Memory B cell (primary cell): ENCODE measurements at places on chromosomes 1 and 21.

- no peak for DNase-seq
These were observed 24.1 kb upstream of the MPZL1 start for GRCh38 chr1:167697667-167698141.

- DNase-seq = no peak
These were observed 72.9 kb downstream of the UBE2T start for GRCh38 chr1:202268817-202269216.

- no peak for DNase-seq
These were observed 197.1 kb downstream of the KCNK2 start for GRCh38 chr1:215279682-215280081.

- DNase-seq = no peak
These were observed 657 bp upstream of the HNRNPU start for GRCh38 chr1:244865028-244865371.

DNA sequence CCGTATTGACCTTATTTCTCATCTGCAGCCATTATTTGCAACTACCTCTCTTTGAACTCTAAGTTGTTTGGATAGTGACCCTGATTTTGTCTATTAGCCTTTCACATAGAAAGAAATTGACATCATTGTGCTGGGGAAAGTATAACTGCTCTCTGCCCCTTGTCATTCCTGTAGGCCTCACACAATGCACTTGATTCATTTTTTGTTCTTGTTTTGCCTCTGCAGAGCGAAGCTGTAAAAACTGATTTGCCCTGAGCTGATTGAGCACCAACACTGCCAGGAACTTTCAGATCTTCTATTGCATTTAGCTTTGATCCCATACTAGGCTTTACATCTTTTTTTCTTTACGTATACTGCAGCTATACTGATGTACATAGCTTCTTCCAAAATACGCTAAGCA is 167.2 kb upstream of the PTBP2 start:
- no peak for DNase-seq

GRCh38 chr21:26177746-26178426 is 7.3 kb upstream of the APP start:
- DNase-seq = no peak

DNA sequence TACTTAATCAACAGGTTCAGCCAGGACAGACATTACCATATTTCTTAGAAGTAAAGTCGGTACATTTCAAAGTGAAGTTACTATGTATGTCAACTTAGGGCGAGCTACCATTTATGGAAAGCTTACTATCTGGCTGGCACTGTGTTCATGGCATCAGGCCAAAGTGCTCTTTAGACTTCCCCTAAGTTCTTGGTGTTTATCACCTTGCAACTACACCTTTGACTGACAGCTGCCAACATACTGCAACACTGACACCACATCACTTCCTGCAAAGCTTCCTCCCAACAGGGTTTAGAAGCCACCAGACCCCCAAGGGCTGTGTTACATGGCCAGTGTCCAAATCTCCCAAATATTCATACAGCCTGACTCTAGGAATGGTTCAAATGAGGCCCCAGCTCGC is 61.0 kb downstream of the TIAM1 start:
- DNase-seq = no peak

DNA sequence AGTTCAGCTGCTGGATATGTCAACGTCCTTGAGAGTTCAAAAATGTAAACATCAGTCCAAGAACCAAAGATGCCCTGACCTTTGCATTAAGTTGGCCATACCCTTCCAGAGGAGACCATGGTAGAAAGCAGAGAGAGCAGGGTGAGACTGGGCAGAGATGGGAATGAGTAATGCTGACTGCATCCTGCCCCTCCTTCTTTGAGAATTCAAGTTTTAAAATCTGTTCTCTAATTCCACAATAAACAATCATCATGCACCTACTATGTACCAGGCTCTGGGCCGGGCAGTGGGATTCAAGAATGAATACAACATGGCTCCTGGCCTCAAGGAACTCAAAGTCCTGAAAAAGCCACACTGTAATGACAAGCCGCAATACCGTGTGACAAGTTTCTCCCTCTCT is 3.9 kb upstream of the HAO2 start:
- DNase-seq = no peak

DNA sequence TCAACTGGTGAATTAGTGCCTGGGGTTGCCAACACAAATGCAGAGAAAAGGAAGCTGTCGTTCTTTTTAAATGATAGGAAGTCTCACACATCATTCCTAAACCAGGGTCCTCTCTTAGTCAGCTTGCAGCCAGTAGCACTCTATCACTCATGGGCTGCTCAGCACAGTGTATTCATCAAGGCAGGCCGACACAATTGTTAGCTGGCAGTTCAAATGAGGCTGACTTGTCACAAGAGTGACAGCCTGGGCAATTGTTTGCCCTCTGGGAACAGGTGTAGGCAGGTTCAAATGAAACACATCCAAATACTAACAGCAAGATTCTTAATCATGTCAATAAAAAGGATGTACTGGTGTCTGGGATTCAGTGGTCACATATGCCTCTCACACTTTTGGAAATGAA is 76.9 kb downstream of the ERICH3 start:
- DNase-seq = no peak

- DNase-seq = no peak
These were observed 51.1 kb upstream of the RBM15 start for GRCh38 chr1:110288111-110288510.

GRCh38 chr1:225848030-225848955 is 33.9 kb downstream of the TMEM63A start:
- peak; percentile 63 for DNase-seq

- DNase-seq = no peak
These were observed 149.6 kb upstream of the SGIP1 start for GRCh38 chr1:66384258-66384921.

- DNase-seq = no peak
These were observed 8.9 kb upstream of the IL12RB2 start for GRCh38 chr1:67298762-67299161.

DNA sequence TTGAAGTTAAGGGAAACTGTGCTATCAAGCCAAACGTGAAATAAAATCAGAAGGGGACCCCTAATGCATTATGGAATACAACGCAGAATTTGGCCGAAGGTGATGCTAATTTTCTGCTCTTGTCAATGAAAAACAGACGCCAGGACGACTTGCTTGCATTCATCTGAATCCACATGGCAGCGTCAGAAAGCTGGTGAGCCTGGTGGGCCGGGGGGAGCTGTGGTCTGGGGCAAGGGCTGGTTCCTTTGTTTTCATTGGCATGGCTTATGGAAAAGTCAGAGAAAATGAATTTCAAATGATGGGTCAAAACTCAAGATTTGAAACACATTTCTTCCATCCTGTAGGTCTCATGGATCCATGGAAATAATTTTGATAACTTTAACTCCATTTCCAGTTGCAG is 86.4 kb upstream of the RUNX1 start:
- no peak for DNase-seq

DNA sequence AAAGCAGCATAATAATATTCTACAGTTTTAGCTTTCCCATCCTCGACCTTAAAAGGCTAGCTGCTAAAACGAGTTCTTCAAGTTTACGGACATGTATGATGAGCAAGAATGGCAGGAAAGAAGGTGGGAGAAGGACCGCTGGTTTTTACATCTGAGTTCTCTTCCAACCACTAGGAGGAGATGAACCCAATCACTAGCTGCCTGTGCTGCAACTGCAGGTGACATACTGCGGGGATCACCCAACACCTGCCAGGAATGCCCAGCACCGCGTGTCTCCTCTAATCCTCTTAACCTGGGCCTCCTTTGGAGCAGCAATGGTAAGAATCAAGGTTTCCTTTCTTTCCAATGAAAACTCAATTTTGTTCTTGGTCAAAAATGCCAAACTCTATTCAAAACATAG is 23.5 kb downstream of the TOR3A start:
- DNase-seq = no peak

DNA sequence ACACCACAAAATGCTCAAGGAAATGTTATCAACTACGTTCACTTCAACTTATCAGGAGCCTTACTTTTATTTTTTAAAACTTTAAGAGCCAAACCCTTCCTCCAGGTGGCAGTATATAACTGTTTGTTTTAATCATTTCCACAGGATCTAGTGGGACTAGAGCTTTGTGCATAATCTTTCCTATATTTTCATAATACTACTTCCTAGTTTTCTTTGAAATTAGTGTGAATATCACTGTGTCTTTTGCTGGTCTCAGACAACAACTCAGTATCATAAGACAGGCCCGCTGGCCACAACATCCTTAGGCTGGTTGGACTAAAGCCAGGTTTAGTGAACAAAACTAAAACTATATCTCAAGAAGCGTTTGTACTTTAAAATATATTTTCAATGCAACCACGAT is 145.5 kb downstream of the TIAM1 start:
- no peak for DNase-seq

GRCh38 chr1:172381946-172382345 is 38.5 kb upstream of the C1orf105 start:
- DNase-seq = no peak

- peak; percentile 63 for DNase-seq
These were observed 1.1 kb downstream of the ARHGAP30 start for GRCh38 chr1:161068306-161069234.

- no peak for DNase-seq
These were observed 5.4 kb downstream of the CDC42 start for GRCh38 chr1:22057861-22058260.

- DNase-seq = no peak
These were observed 11.3 kb upstream of the DIPK1A start for GRCh38 chr1:92972409-92973129.

DNA sequence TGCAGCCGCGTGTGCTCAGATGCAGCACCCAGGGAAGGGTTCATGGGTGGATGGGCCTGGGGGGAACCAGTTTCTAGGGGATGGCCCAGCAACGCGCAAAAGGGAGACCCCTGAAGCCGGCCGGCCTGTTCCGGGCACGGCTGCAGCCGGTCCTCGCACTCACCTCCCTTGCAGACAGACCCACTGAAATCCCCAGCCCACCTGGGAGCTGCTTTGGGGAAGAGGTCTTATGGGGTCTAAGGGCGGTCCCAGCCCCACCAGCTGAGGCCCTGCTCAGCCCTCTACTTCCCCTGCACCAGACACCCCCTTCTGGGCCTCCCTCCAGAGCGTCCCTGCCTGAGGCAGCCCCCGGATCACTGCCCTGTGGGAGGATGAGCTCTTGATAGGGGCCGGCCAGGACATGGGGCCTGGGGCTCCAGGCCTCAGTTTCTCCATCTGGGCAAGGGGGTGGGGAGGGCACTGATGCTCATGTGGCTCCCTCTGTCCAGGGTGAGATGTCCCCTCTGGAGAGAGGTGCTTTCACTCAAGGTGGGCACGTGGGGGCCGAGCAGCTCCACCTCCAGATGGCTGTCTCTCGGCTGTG is 20.0 kb upstream of the TTC34 start:
- no peak for DNase-seq

GRCh38 chr21:37503848-37504467 is 137.4 kb downstream of the DYRK1A start:
- no peak for DNase-seq

GRCh38 chr21:42692688-42693087 is 39.3 kb downstream of the PDE9A start:
- DNase-seq = no peak

- peak; percentile 55 for DNase-seq
These were observed 706 bp downstream of the C21orf91 start for GRCh38 chr21:17818186-17819113.

DNA sequence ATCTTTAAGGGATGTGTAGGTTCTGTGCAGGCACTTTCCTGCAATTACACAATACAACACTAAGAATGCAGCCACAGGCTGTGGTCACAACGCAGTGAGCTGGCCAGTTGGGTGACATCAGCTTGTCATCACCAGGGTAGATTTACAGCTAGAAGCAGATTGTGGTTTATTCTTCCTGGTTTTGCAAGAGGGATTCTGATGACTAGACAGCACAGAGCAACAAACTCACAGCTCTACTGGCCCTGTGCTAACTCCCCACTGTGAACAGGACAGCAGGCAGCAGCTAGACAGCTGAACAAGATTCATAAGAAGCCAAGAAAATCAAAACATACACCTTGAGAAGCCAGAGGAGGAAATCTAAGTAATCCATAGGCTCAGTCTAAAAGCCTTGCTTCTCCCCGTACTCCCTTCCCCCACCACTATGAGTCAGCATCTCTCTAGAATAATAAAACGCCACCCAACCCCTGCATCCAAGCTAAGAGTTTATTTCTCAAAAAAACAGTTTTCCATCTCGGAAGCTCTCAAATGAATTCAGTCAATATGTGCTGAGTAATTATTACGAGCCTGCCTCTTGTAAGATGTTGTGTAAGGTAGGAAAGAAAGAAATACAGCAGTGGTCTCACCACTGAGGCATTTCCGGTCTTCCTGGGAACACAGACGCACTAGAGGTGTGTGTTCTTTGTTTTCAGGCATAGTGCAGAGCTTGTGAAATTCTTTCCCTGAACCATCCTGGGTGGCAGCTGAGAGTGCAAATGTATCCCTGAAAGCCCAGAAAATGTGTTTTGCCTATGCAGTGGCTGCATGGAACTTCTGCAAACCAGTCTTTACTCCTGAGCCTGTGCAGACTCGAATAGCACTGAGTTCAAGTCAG is 162.8 kb downstream of the NTPCR start:
- DNase-seq = no peak

DNA sequence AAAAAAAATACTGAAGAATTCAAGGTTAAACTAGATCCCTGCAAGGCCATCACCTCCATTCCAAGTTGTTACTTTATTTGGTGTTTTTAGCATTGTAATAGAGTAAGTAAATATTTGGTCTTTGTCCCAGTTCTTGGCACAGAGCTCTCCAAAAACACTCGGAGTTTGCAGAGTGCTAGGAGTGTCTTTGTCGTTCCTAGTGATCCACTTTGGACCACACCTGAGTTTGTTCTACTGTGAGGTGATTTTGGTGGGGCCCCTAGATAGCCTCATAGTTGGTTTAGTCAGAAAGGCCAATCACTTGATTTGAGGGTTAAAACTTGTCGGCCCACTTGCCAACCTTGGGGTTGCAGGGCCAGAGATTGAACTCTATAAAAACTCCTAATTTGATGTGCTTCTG is 25.6 kb downstream of the SYNC start:
- no peak for DNase-seq

GRCh38 chr1:219130366-219130935 is 43.2 kb upstream of the LYPLAL1 start:
- DNase-seq = no peak

DNA sequence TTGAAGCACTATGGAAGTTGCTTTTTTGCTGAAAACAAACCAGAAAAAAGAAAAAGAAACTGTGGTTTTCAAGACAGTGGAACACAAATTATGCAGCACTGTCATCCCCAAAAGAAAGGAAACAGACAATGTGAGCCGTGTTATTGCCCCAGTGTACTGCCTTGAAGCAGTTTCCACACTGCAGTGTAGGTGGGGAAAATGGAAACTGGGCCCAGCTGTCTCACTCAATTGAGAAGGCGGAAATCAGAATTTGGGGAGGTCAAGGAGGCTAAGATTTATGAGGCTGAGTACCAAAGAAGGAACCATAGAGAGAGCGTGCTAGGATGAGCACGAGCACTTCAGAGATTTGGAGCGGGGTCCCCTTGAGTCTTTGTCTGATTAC is 55.5 kb downstream of the MPZL1 start:
- DNase-seq = no peak
